NCI-H748 treated with DMSO at 0.1 percent for 48 hours (cell line): ENCODE measurements at places on chromosomes 16 and 17.
A peak's percentile ranks its signal among the peaks of the same experiment; 100 is the strongest.

DNA sequence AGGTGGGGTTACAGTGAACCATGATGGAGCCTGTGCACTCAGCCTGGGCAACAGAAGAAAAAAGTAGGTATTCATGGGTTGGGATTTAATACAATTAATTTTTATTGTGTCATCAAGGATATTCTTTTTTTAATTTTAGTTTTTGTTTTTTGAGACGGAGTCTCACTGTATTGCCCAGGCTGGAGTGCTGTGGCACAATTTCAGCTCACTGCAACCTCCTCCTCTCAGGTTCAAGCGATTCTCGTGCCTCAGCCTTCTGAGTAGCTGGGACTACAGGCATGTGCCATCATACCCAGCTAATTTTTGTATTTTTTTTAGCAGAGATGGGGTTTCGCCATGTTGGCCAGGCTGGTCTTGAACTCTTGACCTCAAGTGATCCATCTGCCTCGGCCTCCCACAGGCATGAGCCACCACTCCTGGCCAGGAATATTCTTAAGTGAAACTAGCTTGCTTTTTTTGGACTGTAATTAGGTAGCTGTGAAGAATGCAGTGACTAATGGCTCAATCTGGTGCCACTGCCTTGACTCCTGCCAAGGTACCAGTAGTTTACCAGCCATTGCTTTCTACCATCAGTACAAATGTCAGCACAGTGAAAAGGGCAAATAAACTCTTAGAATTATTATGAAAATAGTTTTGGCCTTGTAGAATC lies 4.8 kb downstream of the PPM1D start:
- DNase-seq = no peak

DNA sequence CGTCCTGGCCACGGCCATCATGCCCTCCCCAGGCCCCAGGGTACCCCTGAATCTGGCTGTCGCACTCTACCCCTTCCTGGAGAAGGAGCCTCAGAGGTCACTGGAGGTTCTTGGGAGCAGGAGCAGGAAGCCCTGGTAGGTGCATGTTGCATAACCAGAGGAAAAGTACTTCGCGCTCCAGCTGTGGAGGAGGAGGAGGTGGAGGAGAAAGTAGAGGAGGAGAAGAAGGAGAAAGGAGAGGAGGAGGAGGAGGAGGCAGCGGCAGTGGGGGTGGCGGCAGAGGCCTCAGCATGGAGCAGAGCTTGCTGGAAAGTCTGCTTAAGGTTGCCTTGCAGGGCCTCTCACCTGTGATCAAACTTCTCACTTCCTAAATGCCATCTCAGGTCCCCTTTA lies 61.8 kb downstream of the BAIAP2 start:
- DNase-seq = no peak

GRCh38 chr17:37820995-37821713 lies 76.3 kb upstream of the HNF1B start:
- no peak for DNase-seq

DNA sequence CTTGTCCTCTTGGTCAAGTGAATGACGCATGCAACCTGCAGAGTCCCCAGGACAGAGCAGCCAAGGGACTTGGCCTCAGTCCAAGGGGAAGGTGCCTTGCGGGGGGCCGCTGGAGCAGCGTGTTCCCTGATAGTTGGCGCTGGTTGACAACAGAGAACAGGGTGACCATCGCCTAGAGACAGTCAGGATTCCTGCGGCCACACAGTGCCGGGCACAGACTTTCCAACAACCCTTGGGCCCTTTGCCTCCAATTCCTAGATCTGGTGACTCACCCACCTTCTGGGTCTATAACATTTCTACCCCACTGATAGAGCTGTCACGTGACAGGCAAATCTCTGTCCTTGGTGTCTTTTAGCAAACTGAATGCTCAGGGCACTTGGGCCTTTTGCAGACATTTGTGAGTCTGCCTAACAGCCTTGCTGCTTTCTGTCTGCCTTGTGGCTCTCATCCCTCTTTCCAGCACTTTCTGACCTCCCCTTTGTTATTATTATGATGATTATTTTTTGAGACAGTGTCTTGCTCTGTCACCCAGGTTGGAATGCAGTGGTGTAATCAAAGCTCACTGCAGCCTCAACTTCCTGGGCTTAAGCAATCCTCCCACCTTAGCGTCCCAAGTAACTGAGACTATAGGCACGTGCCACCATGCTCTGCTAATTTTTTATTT lies 11.9 kb upstream of the TEDC2 start:
- no peak for DNase-seq

- DNase-seq = peak; percentile 36
These were observed 2.6 kb downstream of the DNAH2 start for GRCh38 chr17:7720125-7720524.
